Spleen (tissue), 13 donors: ENCODE measurements at places on chromosomes 2 and 18. TPM values are rescaled to one million over a fixed set of nuclear protein-coding genes. Genes with fewer than 3 reads are reported as not detected.

- no peak overlapping the region for H3K4me3 ChIP-seq
- H3K27ac ChIP-seq = no peak overlapping the region
- no peaks in the 10 kb centered on the region for H3K36me3 ChIP-seq
Observed at GRCh38 chr2:233991196-233991595, 59.3 kb upstream of the SPP2 start.

- H3K27me3 ChIP-seq = no peaks in the 10 kb centered on the region
- DNase-seq = no peak
- H3K36me3 ChIP-seq = no peaks in the 10 kb centered on the region
- no peak overlapping the region for H3K4me3 ChIP-seq
- no peak overlapping the region for H3K27ac ChIP-seq
- peaks cover 71% of the 10 kb centered on the region for H3K4me1 ChIP-seq
Observed at GRCh38 chr2:190410166-190410565, 2.0 kb downstream of the MFSD6 start.

GRCh38 chr18:76441002-76441667 is 53.9 kb downstream of the ZNF516 start:
- H3K36me3 ChIP-seq = peaks cover 25% of the 10 kb centered on the region
- H3K27ac ChIP-seq = no peak overlapping the region
- peak; percentile 58 for DNase-seq
- H3K4me3 ChIP-seq = no peak overlapping the region
- no peaks in the 10 kb centered on the region for H3K27me3 ChIP-seq
- H3K4me1 ChIP-seq = peaks cover 26% of the 10 kb centered on the region

GRCh38 chr2:202883987-202884675 is 12.6 kb upstream of the ICA1L start:
- H3K27me3 ChIP-seq = no peaks in the 10 kb centered on the region
- H3K27ac ChIP-seq = no peak overlapping the region
- H3K4me1 ChIP-seq = no peaks in the 10 kb centered on the region
- H3K4me3 ChIP-seq = no peak overlapping the region

- H3K4me1 ChIP-seq = no peaks in the 10 kb centered on the region
- H3K36me3 ChIP-seq = no peaks in the 10 kb centered on the region
- H3K27me3 ChIP-seq = no peaks in the 10 kb centered on the region
- H3K27ac ChIP-seq = no peak overlapping the region
- no peak overlapping the region for H3K4me3 ChIP-seq
- no peak for DNase-seq
Observed at GRCh38 chr2:235740821-235741220, 247.0 kb downstream of the AGAP1 start.

DNA sequence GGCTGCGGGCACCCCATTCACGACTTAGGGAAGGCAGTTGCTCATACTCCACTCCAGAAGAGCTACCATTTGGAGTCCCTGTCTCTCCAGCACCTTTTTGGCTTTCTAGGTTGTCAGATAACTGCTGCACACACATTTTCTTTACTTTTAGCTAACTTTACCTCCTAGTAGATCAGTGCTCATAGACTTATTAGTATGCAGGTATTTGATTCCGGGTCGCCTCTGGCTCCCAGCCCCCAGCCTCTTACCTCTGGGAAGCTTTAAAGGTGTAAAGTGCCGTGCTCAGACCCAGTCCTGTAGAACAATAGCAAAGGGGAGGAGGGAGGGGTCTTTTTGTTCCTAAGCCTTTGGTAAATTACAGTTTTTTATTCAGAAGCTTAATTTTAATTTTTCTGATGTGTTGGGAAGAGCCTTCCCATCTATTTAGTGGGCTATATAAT is 102.9 kb downstream of the SPTBN1 start:
- peak overlapping the region; percentile 67 for H3K4me3 ChIP-seq
- no peaks in the 10 kb centered on the region for H3K36me3 ChIP-seq
- peak overlapping the region; percentile 93 for H3K27ac ChIP-seq
- peaks cover 95% of the 10 kb centered on the region for H3K4me1 ChIP-seq

GRCh38 chr2:101431486-101431885 is 43.4 kb downstream of the RFX8 start:
- no peak overlapping the region for H3K27ac ChIP-seq
- H3K4me1 ChIP-seq = no peaks in the 10 kb centered on the region
- H3K27me3 ChIP-seq = no peaks in the 10 kb centered on the region
- DNase-seq = no peak
- H3K36me3 ChIP-seq = no peaks in the 10 kb centered on the region
- no peak overlapping the region for H3K4me3 ChIP-seq

DNA sequence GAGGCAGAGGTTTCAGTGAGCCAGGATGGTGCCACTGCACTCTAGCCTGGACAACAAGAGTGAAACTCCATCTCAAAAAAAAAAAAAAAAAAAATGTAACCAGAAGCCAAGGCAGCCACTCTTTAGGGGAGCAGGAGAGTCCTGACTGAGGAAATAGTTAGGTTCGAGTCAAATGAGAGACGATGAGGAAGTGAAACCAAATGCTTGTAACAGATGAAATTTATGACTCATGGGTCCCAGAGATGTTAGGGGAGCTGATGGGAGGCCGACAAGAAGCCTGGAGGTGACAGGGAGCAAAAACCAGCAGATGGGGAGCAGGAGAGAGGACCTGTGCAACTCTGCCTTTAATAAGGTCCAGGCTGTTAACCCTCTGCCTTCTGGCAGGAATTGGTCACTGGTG is 756.1 kb upstream of the DDX18 start:
- no peaks in the 10 kb centered on the region for H3K36me3 ChIP-seq
- no peak for DNase-seq
- no peak overlapping the region for H3K4me3 ChIP-seq
- H3K27me3 ChIP-seq = no peaks in the 10 kb centered on the region
- no peak overlapping the region for H3K27ac ChIP-seq
- no peaks in the 10 kb centered on the region for H3K4me1 ChIP-seq

- H3K4me3 ChIP-seq = no peak overlapping the region
- H3K27me3 ChIP-seq = no peaks in the 10 kb centered on the region
- no peak overlapping the region for H3K27ac ChIP-seq
Observed at GRCh38 chr2:98134172-98135005, 47.4 kb downstream of the VWA3B start.

- no peaks in the 10 kb centered on the region for H3K27me3 ChIP-seq
- no peak overlapping the region for H3K4me3 ChIP-seq
- no peaks in the 10 kb centered on the region for H3K36me3 ChIP-seq
- H3K4me1 ChIP-seq = no peaks in the 10 kb centered on the region
- DNase-seq = no peak
- H3K27ac ChIP-seq = no peak overlapping the region
Observed at GRCh38 chr18:75531212-75531850, 103.8 kb upstream of the SMIM21 start.

DNA sequence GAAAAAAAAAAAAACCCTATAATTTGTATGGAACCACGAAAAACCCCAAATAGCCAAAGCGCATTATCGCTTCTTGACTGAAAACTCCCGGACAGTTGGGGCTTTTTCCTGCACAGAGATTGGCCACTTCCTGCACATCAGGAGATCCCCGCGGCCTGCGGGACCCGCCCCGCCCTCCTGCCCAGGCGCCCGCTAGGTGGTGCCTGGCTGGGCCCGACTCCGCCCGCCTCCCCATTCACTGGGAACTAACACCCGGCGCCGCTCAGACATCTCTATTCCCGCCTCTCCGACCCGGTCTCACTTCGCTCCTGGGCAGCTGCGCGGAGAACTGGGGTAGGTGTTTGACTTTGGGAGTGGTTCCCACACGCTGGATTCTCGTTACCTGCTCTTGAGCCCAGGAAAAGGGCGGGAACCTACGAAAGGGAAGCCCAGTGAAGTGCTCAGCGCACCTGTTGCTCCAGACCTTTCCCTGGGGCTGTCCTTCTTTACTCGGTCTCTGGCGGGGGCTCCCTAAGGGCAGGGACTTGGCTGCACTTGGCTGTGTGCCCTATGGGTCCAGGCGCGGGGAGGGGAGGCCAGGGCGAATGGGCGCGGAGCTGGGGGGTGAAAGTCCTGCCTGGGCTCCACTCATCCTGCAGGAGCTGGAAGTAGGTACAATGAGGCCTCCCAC is at the start of gene HMSD:
Gene HMSD, plus strand, starts transcription at position 234 of the 670 bp plus-strand sequence. CDS start 4,155 bp downstream, outside the sequence.
- no peak within 1 kb of the TSS for H3K27ac ChIP-seq
- no peak within 1 kb of the TSS for H3K4me3 ChIP-seq
- peaks cover 5% of the 10 kb centered on the region for H3K4me1 ChIP-seq
- H3K27me3 ChIP-seq = no peaks in the 10 kb centered on the region
- no peaks in the 10 kb centered on the region for H3K36me3 ChIP-seq

GRCh38 chr2:230564805-230565779 is 147.6 kb upstream of the CAB39 start:
- H3K27ac ChIP-seq = peak overlapping the region; percentile 64
- no peak overlapping the region for H3K4me3 ChIP-seq
- H3K36me3 ChIP-seq = no peaks in the 10 kb centered on the region
- DNase-seq = no peak
- no peaks in the 10 kb centered on the region for H3K27me3 ChIP-seq

DNA sequence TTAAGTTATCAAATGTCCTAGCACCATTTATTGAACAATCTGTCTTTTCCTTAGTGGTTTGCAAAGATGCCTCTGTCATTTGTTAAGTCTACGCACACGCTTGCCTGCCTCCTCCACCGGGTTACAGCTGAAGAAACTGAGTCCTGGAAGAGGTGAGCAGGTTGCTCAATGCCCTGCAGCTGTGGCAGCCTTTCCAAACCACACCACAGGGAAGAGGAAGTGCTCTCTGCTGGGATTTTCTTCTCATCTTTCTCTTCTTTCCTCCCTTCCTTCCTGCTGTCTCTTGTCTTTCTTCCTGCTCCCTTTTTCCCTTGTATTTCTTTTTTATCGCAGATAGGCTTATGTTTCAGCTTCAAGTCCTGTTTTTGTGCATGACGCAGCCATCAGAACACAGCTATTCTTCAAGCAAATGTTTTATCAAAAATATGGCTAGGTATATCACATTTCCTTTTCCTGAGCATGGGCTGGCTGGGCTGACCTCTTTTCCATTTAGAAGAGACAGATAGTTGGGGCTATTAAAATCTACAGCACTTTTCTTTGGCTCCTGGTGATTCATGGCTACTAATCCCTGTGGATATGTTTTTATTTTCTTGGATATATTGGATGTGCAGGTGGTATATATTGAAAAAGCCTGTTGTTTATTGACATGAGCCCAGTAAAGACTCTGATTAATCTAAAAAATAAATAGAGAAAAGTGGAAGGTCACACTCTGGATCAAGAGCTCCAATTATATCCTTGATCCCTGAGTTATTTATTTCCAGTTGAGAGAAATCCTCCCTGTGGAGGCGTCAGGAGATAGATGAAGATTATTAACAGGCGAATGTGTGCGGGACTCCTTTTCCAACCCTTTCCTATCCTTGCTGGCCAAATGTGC is 214.6 kb downstream of the TSN start:
- no peak overlapping the region for H3K27ac ChIP-seq
- no peak overlapping the region for H3K4me3 ChIP-seq
- peaks cover 25% of the 10 kb centered on the region for H3K27me3 ChIP-seq
- no peaks in the 10 kb centered on the region for H3K36me3 ChIP-seq
- DNase-seq = no peak
- H3K4me1 ChIP-seq = peaks cover 18% of the 10 kb centered on the region

DNA sequence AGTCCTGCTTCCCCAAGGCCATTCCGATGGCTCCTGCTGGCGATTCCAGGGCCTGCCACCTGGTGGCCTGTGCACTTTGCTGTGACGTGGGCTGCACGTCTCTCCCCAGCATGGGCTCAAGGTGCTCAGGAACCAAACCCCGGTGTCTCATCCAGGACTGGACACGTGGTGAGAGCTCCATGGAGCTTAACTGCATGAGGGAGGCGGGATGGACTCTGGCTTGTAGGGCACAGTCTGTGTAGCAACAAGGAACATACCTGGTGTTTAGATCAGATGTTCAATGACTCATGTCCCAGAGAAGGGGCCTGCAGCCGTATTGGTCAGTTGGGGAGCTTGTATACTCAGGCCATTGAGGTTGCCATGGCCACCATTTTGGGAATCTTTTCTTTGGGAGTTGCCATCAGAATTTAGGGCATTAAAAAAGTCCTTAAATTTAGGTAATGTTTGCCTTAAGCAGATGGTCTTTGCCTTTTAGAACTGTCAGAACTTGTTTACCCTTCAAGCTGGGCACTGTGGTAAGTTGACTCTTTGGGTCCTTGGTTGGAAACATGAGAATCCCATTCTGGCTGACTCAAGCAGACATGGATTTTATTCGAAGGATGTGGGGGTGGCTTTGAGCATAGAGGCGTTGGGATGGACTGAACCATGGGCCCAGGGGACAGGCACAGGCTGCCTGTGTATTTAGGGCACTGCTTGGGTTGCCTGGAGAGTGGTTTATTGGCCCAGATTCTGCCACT is 21.0 kb downstream of the AGAP1 start:
- H3K27me3 ChIP-seq = no peaks in the 10 kb centered on the region
- no peak for DNase-seq
- H3K36me3 ChIP-seq = no peaks in the 10 kb centered on the region
- no peak overlapping the region for H3K4me3 ChIP-seq
- H3K27ac ChIP-seq = no peak overlapping the region

- peak overlapping the region; percentile 92 for H3K27ac ChIP-seq
- peaks cover 81% of the 10 kb centered on the region for H3K4me1 ChIP-seq
- peak overlapping the region; percentile 86 for H3K4me3 ChIP-seq
- H3K27me3 ChIP-seq = no peaks in the 10 kb centered on the region
Observed at GRCh38 chr2:241316825-241317224, 1.1 kb downstream of the SEPTIN2 start.

DNA sequence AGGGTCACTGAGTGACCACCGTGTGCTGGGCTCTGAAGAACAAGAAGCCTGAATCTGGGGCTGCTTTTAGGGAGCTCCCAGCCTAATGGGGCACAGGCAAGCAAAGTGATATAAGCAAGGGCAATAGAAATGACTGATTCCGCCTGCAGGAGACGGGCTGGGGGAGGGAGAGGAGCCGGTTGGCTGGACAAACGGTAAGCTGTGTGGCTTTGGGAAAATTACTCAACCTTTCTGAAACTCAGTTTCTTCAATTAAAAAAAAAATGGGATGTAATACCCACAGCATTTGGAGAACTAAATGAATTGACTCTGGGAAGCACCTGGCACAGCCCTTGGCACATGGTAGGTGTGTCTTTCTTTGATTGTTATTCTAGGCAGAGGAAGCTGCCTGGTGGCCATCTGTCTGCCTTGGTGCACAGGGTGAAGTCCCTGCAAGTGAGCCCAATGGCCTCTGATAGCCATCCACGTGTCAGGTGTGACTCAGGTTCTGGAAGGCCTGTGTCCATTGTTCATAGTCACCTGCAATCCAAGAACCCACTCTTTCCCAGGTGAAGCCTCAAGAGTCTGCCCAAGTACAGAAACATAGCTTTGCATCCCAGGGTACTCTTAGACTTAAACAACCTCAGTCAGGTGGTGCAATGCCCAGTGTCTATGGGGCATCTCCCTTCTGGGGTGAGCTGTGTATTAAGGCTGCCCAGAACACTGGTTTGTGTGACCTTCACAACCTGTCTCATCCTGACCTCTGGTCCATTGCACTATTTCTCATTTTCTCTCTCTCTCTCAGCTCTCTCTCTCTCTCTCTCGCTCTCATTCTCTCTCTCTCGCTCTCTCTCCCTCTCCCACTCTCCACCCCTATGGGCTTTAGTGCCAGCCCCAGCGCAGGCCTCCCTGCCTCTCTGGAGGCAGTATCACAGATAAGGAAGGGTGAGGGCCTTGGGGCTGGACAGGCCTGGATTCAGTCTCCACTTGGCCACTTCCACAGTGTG is 30.0 kb upstream of the NTSR2 start:
- no peaks in the 10 kb centered on the region for H3K27me3 ChIP-seq
- no peaks in the 10 kb centered on the region for H3K4me1 ChIP-seq
- H3K36me3 ChIP-seq = no peaks in the 10 kb centered on the region

ZNF521 gene
- total RNA-seq = 136 TPM

PLGLB2 gene
- total RNA-seq = 10.9 TPM

CCBE1 gene
- total RNA-seq = 0.93 TPM

DIPK1C gene
- total RNA-seq = not detected

RNF152 gene
- total RNA-seq = 3.1 TPM

CKAP2L gene
- total RNA-seq = 1.6 TPM

IL18R1 gene
- 97.6 TPM for total RNA-seq
